ENCODE measurements at places on chromosomes 1 and 21.

DNA sequence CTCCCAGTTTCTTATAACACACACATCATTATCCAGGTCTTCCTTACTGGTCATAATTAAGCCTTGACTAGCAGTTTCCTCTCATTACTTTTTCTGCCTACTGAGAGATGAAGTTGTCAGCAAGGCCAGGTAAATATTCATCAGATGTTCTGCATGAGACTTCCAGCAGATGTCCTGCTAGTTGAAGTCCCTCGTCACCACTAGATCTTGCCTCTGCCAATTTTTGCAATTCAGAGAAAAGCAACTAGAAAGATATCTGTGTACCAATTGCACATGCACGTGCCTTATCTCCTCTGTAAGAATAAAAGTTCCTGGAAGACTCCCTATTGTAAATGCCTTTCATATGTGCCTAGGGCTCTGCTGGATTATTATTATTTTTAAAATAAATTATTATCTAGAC is 18.3 kb downstream of the ACKR1 start:
- DNase-seq, result no peak

- DNase-seq, result no peak
Measured at GRCh38 chr21:46620846-46621245, 14.6 kb upstream of the PRMT2 start.

GRCh38 chr1:179190861-179191260 is 38.6 kb downstream of the ABL2 start:
- no peak for DNase-seq

DNA sequence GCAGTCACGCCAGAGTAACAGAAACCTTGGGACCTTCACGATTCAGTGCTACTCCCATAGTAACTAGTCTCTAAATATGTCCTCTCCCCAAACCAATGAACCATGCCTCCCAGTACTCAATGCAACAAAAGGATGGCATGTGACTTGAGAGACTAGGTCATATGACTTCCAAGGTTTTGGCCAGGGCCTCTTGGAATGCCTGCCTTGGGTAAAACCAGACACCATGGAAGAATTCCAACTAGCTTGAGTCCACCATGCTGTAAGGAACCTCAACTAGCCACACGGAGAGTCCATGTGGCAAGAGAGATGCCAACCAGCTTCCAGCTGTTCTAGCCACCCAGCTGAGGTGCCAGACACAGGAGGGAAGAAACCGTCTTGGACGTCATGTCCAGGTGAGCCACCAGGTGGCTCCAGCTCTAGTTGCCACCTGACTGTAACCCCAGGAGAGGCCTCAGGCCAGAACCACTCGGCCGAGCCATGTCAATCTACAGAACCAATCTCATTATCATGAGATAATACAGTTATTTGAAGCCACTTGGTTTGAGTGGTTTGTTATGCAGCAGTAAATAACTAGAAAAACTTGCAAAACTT is 115.0 kb downstream of the SYF2 start:
- no peak for DNase-seq

- DNase-seq, result no peak
Measured at GRCh38 chr1:231070758-231071444, 30.8 kb upstream of the FAM89A start.

GRCh38 chr1:239317948-239318347 is 68.4 kb upstream of the CHRM3 start:
- DNase-seq, result no peak

- peak; percentile 43 for DNase-seq
Measured at GRCh38 chr1:171754353-171754705, 12.5 kb upstream of the VAMP4 start.

DNA sequence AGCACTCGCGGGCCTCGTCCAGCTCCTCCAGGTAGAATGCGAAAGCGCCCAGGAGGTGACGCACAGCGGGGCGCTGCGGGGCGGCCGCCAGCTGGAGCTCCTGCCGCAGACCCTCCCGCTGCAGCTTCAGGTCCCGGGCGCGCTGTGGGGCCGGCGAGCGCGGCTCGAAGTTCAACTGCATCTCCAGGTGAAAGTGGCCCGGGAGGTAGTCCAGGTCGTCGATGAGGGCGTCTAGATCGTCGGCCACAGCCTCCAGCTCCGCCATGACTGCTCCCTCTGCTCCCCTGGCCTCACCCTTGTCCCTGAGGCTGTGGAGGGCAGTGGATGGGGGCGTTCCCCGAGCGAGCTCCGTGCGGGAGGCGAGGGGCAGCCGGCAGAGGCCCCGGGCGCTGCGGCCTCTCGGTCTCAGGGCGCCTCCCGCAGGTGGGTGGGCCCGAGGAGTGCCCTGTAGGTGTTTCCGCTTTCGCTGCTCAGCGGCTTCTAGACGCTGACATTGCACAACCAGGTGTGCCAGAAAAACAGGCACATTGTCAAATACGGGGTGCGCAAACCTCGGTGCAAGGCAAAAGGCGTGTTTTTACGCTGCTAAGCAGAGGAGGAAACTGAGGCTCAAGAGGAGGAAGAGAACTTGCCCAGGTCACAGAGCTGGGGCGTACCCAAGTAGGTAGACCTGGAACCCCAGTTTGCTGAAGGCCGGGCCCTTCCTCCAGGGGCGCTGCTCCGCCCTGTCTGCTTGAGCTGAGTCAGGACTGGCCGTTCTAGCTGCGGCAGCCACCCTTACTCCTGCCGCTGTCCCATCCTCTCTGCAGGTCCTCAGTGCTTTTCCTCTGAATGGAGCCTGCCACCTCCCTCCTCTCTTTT is at the start of gene TTC22:
Gene TTC22, minus strand, starts transcription at position 425 of the 861 bp plus-strand sequence. Its CDS starts 160 bp downstream, at position 265.
- peak; percentile 21 for DNase-seq

- DNase-seq, result no peak
Measured at GRCh38 chr21:34072145-34073031, 990 bp upstream of the MRPS6 start.

GRCh38 chr21:29215709-29216108 is 83.0 kb upstream of the BACH1 start:
- DNase-seq, result peak; percentile 65

- DNase-seq, result no peak
Measured at GRCh38 chr1:63643926-63644325, 50.7 kb downstream of the PGM1 start.

DNA sequence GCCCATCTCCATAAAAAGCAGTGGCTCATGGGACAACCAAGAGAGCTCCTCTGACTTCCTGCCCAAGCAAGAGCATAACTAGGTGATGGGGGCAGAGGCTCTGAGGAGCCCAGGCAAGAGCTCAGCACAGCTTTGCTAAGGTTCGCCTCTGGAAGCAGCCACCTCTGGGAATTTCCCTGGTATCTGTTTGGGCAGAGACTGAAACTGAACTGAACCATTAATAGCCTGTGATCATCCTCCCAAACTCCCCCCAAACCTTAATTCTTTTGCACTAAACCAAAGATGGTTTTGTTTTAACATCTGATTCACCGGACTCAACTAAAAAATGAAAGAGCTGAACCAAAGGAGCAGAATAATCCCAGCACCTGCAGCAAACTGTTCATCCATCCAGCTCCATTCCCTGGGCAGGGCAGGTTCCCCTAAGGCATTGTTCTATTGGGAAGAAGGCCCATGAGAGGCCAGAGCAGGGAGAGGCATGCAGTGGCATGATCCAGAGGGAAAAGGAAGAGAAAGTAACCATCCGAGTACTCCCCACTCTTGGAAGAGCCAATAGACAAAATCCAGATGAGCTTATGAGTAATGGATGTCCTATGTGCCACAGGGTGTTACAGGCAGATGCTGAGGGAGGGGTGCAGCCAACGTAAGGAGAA is 77.8 kb upstream of the KAZN start:
- DNase-seq, result no peak

- no peak for DNase-seq
Measured at GRCh38 chr1:86822459-86822858, 91.5 kb downstream of the SELENOF start.

Data from adipocyte (in vitro differentiated cells).